ENCODE measurements at places on chromosomes 4 and X. TPM values are rescaled to one million over a fixed set of nuclear protein-coding genes. Genes with fewer than 3 reads are reported as not detected.

FABP2 gene
- total RNA-seq, result not detected

FGF16 gene
- 1.6 TPM for total RNA-seq

SOD3 gene
- total RNA-seq, result 82.9 TPM

RAB41 gene
- not detected for total RNA-seq

CSAG2 gene
- total RNA-seq, result not detected

TBC1D9 gene
- total RNA-seq, result 21.7 TPM

TCEAL6 gene
- not detected for total RNA-seq

DMP1 gene
- not detected for total RNA-seq

HSFX2 gene
- total RNA-seq, result 0.68 TPM

MBNL3 gene
- 3.9 TPM for total RNA-seq

CNGA1 gene
- total RNA-seq, result not detected

PNMA6A gene
- 2.0 TPM for total RNA-seq

MEPE gene
- not detected for total RNA-seq

MAGEA9B gene
- not detected for total RNA-seq

CENPVL1 gene
- total RNA-seq, result not detected

GC gene
- not detected for total RNA-seq

REELD1 gene
- not detected for total RNA-seq

TRPC5OS gene
- total RNA-seq, result not detected

NOX1 gene
- total RNA-seq, result 0.47 TPM

IL2 gene
- not detected for total RNA-seq

SRPX2 gene
- total RNA-seq, result 161 TPM

RENBP gene
- total RNA-seq, result 0.12 TPM

NAA11 gene
- not detected for total RNA-seq

RTL9 gene
- total RNA-seq, result 0.51 TPM

TIMM8A gene
- 4.3 TPM for total RNA-seq

ART3 gene
- total RNA-seq, result not detected

CXorf38 gene
- 7.0 TPM for total RNA-seq

SUPT20HL1 gene
- total RNA-seq, result not detected

ESX1 gene
- not detected for total RNA-seq

RRH gene
- not detected for total RNA-seq

MUC7 gene
- not detected for total RNA-seq

TMEM271 gene
- not detected for total RNA-seq

APELA gene
- not detected for total RNA-seq

FAM149A gene
- 6.8 TPM for total RNA-seq

PPEF1 gene
- 0.94 TPM for total RNA-seq

CXorf49 gene
- not detected for total RNA-seq

ATOH1 gene
- not detected for total RNA-seq

AP1S2 gene
- total RNA-seq, result 25.3 TPM

CLDN24 gene
- total RNA-seq, result not detected

TIGD2 gene
- 11.3 TPM for total RNA-seq

MAGEA4 gene
- not detected for total RNA-seq

S100P gene
- not detected for total RNA-seq

F8A2 gene
- not detected for total RNA-seq

CTAG1B gene
- total RNA-seq, result not detected

SLC7A11 gene
- 16.2 TPM for total RNA-seq

MAGEA11 gene
- not detected for total RNA-seq

CT45A7 gene
- not detected for total RNA-seq

MPC1L gene
- total RNA-seq, result not detected

COL4A6 gene
- total RNA-seq, result 1.3 TPM

NMU gene
- not detected for total RNA-seq

CYSLTR1 gene
- total RNA-seq, result not detected

GAB1 gene
- 20.2 TPM for total RNA-seq

L1CAM gene
- 0.34 TPM for total RNA-seq

MXRA5 gene
- total RNA-seq, result 0.94 TPM

CT45A10 gene
- not detected for total RNA-seq

IBSP gene
- not detected for total RNA-seq
